ENCODE measurements at places on chromosomes 4 and X.

GRCh38 chr4:75745161-75745560 lies 20.8 kb downstream of the USO1 start:
- DNase-seq, result no peak

DNA sequence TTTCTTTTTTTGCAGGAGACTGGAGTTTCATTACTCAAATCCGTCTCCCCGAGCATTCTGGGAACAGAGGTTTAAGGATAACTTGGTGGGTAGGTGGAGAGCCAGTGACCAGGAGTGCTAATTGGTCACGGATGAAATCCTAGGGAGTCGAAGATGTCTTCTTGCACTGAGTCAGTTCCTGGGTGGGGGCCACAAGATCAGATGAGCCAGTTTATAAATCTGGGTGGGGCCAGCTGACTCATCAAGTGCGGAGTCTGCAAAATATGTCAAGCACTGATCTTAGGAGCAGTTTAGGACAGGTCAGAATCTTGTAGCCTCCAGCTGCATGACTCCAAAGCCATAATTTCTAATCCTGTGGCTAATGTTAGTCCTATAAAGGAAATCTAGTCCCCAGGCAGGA lies 741.3 kb downstream of the PCDH7 start:
- DNase-seq, result no peak

DNA sequence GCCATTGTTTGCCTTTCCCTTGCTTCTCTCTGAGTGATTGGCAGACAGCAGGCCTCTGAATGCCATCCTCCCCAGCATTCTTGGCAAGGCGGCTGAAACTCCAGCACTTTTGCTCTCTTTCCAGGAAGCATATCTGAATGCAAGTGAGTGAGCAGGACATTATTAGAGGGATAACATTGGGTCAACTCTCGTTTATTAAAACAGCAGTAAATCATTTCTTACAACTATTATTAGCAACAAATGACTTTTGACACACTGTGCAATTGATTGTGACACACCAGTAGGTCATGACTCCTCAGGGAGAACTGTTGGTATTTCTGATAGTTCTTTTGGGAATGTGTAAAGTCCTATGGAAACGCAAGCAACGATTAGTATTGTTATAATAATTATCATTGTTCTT lies 103.8 kb downstream of the EFNB1 start:
- no peak for DNase-seq

DNA sequence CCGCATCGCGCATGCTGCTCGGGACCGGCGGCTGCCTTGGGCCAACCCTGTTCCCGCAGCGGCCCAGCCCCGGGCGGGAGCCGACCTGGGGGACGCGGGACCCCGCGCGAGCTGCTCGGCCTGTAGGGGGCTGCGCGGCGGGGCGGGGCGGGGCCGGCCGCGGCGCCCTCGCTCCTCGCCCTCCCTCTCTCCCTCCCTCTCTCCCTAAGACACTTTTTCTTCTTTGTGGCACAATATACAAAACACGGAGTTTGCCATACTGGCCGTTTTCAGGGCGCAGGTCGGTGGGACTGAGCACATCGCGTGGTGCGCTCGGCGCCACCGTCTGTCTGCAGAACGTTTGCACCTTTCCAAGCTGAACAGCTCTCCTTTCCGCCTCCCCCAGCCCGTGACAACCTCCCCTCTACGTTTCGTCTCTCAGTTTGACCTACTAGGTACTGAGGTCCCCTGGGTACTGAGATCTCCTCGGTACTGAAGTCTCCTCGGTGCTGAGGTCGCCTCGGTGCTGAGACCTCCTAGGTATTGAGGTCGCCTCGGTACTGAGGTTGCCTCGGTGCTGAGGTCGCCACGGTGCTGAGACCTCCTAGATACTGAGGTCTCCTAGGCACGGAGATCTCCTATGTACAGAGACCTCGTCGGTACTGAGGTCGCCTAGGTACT lies 261.1 kb upstream of the PLCXD1 start:
- DNase-seq, result no peak

- DNase-seq, result no peak
Observed at GRCh38 chr4:147864607-147865006, 132.7 kb downstream of the ARHGAP10 start.

DNA sequence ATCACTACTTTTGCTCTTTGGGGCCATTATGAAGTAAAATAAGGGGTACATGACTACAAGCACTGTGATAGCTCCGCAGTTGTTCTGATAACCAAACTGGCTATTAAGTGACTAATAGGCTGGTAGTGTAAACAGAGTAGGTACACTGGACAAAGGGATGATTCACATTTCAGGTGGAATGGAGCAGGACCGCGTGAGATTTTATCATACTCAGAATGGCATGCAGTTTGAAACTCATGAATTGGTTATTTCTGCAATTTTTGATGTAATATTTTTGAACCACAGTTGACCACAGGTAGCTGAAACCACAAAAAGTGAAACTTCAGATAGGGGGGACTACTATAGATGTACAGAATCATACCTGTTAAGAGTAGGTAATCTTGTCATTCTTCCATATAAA lies 55.8 kb downstream of the PAK3 start:
- no peak for DNase-seq

GRCh38 chr4:87081826-87082225 lies 138.6 kb downstream of the KLHL8 start:
- no peak for DNase-seq

All from NCI-H524 (cell line).